GF-D8 (cell line): ENCODE measurements at places on chromosomes 5 and 9.

DNA sequence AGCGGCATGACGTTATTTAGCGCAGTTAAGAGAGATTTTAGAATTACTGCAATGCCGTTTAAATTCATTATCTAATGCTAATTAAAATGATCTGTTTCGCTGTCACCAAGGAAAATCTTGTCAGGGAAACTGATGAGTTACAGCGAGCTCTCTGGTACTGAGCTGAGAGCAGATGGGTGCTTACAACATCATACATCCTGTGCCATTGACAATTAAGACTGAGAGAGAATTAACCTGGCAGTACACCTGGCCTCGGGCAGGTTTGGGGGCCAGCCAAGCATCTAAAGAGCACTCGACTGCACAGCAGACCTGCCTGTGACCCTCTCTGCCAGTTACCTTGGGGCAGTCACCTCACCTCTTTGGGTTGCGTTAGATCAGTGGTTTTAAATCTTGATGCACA lies 55.0 kb downstream of the PUM3 start:
- no peak for DNase-seq

GRCh38 chr9:129776938-129777768 lies 24.3 kb upstream of the PTGES start:
- peak; percentile 98 for DNase-seq

DNA sequence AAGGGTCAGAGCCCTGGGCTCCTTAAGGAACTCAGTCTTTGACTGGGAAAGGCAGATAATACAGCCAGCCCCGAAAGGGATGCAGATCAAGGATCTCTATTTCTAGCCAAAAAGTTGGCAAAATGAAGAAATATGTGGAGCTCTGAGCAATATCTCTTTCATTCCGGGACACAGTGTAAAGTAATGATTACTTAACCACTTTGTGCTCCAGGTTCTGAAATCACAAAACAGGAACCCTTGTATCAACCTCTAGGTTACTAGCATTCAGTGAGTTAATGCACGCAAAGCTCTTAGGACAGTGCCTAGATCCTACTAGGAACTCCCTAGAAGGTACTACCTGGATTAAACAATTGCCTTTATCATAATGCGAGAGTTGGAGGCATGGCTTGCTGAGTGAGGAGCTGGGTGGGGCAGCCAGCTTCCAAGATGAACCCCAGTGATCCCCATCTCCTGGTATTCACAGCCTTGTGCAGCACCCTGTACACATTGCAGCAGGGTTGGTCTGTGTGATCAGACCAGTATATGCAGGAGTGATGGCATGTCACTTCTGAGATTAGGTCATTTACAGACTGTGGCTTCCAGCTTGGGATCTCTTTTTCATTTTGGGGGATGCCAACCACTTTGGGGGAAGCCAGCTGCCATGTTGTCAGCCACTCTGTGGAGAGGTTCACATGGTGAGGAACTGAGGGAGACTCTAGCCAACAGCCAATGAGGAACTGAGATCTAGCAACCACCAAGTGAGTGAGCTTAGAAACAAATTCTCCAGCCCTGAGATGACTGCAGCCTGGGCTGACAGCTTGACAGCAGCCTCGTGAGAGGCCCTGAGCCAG lies 103.1 kb upstream of the SLC44A1 start:
- no peak for DNase-seq

DNA sequence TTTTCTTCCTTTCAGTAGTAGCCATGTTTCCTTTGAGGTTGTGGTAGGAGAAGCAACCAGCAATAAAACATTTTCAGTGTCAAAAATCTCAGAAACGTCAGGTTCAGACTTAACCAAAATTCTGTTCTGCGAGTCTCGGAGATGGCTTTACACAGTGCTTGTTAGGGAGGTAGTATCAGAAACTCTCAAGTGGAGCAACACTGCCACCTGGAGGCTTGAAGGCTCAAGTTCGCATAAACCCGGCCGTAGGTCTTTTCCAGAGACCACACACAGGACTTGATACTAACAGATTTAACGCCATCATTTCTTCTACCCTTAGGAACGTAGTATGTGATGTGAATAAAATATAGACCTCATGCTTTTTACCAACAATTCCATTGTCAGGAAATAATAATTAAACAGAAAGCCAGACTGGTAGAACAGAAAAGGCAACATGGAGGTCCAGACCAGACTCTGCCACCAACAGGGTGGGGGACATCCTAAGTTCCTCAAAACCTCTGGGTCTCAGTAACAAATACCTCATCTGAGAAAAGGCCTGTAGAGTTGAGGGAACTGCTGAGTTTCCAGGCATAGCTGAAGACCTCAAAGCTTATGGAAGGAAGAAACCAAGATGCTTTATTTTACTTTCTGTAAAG lies 8.5 kb downstream of the PTGER4 start:
- peak; percentile 4 for DNase-seq

DNA sequence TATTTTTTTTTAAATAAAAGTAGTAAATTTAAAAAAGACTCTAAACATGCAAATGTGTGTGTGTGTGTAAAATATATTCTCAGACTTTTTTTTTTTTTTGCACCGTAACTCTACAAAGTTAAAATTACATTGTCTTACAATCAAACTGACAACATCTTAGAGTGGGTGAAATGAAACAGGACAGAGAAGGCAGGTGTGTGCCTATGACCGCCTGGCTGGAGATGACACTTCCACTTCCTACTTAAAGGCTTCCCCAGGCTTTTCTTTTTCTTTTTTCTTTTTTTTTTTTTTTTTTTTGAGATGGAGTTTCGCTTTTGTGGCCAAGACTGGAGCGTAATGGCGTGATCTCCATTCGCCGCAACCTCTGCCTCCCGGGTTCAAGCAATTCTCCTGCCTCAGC lies 2.7 kb upstream of the AK1 start:
- DNase-seq = no peak

DNA sequence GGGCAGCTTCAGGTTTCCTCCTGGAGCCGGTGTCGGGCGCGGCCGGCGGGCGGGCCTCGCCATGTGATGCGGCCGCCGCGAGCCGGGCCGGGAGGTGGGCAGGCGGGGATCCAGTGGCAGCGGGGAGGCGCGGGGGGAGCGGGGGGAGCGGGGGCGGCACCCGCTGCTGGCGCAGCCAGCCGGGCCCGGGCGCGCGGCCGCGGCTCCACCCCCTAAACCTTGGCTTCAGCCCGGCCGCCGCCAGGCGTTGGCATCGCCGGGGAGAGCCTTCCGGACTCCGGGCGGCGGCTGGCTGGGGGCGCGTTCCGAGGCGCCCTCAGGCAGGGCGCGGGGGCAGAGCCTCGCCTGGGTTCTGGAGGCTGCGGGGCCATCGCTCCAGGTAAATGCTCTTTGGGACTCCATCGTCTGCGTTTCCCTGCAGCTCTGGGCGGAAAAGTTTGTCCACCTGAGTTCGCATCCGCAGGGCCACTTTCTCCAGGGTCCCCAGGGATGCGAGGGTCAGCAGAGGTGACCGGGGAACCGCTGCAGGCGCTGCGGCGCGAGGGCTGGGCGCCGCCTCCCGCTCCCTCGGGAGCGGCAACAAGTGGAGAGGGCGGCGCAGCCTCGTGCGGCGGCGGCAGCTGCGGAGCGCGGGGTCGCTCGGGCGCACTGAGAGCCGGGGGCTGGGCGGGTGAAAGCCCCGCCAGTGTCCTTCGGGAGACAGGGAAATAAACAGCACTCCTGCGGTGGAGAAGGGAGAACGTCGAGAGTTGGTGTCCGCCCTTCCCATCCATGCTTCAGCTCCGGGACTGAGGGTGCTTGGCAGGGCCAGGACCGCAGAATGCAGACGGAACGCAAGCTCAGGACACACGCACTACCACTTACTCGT lies at the start of gene ARHGEF28:
TSS of gene ARHGEF28 (plus strand) at position 253 of the 868 bp plus-strand sequence. CDS start 58,656 bp downstream, outside the sequence.
- no peak for DNase-seq
